ENCODE measurements at places on chromosomes 5 and 9.

DNA sequence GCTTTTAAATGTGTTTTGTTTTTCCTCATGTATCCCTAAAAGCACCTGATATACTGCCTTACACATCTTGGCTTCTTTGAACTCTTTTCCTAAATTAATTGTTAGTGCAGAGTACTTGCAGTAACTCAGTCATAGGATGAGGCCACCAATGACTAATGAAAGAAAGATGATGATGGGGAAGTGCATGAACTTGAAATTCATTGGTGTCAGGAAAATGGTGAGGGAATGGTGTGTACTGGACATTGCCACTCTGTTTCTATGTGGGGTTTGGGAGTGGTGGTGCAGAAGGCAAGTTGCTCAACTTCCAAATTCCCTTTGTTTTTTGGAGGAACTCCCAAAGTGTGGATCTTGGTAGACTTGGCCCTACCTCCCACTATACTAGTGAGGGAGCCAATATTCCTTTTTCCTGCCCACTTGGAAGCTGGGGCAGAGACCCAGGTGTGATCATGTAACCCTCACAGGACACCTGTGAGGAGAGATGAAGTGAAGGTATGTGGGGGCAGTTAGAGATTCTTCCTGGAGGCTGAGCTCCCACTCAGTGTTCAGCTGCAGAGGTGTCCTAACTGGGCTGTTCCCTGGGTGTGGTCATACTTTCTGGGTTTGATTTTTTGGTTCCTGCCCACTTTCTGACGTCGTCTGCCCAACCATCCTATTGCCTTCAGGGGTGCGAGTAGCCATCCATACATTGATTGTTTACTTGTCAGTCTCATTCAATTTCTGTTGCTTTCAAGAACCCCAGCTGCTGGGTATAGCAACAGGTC is 298.5 kb downstream of the MAST4 start:
- no peak for DNase-seq

DNA sequence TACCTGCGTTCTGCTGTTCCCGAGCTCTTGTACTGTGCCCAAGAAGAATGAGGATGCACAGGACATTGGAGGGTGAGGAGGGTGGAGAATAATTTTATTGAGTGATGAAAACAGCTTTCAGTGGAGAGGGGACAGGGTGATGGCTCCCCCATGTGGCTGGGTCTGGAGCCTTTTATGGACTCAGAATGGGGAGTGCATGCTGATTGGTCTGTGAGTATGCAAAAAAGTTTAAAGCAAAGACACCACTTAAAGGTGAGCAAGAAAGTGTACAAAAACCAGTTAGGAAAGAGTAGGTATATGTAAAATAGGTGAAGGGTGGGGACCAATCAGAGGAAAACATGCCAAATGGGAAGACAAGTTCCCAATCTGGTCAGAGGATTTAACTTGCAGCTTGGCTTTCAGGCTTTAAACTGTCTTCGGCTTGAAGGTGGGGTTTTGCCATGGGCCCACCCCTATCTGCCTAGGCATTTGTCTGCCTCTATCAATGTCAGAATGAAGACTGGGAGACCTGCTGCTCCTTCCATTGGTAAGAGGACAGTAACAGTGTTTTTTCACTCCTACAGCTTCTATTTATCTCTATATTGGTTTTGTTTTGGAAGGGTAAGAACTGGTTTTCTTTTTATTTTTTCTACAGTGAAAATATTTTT is 118.0 kb upstream of the RAI14 start:
- DNase-seq = no peak

- no peak for DNase-seq
Observed at GRCh38 chr9:93235300-93235960, 51.5 kb downstream of the WNK2 start.

GRCh38 chr5:81530919-81531318 is 137.0 kb upstream of the ACOT12 start:
- no peak for DNase-seq

DNA sequence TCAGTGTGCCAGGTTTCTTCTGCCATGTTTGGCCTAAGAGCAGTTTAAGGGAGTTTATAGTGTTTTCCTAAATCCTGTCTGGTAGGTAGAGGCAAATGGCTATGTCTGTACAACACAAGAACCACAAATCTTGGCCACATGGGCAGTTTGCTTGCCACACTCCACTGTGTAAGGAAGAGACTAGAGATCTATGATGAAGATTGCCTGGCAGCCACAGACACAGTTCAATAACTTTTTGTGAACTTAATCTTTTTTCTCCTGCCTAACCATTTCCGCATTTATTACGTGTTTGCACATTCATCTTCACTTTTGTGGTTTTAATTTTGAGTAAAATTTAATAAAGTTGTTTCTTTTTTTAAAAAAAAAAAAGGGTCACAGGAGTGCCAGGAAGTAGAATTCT is 5.8 kb downstream of the MFAP3 start:
- DNase-seq = no peak

- DNase-seq = no peak
Observed at GRCh38 chr5:154058055-154059038, 19.6 kb downstream of the MFAP3 start.

- DNase-seq = no peak
Observed at GRCh38 chr9:99633265-99633664, 188.4 kb upstream of the NR4A3 start.

GRCh38 chr5:55437859-55438206 is 96.9 kb downstream of the PLPP1 start:
- DNase-seq = no peak

DNA sequence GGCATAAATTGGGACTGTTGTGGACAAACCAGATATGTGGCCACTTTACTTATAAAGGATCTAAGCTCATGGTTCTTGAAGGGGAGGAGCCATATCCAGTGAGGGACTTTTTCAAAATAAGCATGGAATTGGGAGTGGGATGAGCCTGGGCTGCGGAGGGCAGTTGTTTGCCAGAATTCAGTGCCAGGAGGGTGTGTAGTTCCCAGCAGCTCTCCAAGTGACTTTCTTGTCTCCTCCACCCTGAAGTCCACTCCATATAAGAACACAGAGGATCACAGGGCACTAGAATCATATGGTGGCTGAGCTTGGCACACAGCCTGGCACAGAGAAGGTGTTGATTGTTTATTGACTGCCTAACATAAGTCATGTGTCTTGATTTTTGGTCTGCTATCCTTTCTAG is 121.1 kb downstream of the CAVIN4 start:
- no peak for DNase-seq

DNA sequence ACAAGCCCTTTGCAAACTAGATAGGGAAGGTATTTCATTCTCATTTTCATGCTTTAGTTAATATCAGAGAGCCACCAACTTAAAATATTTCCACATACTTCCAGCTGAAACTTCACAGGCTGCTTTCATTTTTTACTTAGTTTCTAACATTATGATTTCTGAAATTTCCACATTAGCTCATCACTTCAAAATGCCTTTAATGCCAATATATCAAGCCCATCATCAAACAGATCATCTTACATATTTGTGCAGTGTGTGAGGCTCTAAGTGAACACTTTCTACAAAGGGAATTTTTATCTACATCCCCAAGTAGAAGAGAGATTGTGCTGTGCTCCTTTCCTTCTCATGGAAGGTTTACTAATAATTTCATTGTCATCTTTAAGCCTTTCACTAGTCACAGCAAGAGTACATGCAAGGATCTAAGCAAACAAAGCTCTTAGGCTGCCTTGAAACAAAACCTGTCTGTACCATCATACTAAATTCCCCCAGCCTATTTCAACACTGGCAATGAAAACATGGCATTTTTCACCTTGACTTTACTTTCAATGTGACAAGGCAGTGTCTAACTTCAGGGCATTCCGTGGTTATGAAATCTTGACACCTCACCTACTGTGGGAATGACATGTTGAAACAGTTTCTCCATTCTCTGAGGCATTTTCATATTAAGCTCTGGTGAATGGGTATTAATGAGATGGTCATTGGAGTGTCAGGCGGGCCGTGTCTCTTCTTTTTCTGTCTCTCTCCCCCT is 45.4 kb downstream of the PPP2R2B start:
- DNase-seq = no peak

DNA sequence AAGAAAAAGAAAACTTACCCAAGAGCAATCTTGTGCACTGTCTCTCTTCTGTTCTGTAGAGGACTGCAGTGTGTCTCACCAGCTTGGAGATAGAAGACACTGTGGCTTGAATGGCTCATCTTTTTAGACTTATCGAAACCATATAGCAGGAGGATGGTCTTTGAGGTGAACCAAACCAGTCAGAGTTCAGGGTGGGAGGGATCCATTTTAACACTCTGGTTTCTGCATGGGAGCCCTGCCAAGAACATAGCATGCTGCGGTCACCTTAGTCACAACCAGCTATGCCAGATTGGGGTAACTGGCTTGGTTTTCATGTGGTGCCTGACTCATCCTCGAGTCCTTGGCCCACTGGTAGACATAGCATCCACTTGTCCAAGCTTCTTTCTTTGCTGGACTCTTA is 135.1 kb downstream of the PAPPA start:
- no peak for DNase-seq

DNA sequence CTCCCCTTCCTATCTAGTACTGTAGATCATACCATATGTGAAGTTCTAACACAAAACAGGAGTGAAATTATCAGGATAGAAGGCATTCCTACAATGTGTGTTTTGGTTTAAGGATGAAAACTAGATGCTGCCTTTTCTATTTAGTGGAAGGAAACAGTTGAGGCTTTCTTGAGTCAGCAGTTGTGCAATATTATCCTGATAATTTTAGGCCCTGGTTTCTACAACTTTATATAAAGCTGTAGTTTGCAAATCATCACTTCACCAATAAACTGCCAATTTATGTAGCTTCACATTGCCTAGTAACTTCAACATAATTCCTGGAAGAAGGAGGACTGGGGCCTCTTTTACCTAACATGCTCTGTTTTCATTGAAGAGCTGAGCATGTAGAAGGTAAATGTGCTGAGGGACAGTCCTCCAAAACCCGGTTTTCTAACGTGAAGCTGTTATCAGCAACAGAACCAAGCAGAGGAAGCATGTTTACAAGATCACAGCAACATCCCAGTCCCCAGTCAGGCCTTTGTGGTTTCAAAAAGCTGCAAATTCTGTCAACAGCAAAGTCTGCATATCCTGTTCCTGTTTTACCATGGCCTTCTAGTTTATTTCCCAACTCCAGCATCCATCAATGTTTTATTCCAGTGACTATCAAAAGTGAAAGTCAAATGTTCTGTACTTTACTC is 513.4 kb upstream of the MEF2C start:
- no peak for DNase-seq

- no peak for DNase-seq
Observed at GRCh38 chr5:24923400-24923799, 278.6 kb upstream of the CDH10 start.

- no peak for DNase-seq
Observed at GRCh38 chr5:141514330-141515133, 25.7 kb downstream of the PCDHGC5 start.

GRCh38 chr9:32251539-32251938 is 132.9 kb upstream of the ACO1 start:
- no peak for DNase-seq

- no peak for DNase-seq
Observed at GRCh38 chr5:3595006-3595961, at the start of gene IRX1. TSS of gene IRX1 (plus strand) at chr5:3595832. CDS start at chr5:3596106, 274 bp downstream.

DNA sequence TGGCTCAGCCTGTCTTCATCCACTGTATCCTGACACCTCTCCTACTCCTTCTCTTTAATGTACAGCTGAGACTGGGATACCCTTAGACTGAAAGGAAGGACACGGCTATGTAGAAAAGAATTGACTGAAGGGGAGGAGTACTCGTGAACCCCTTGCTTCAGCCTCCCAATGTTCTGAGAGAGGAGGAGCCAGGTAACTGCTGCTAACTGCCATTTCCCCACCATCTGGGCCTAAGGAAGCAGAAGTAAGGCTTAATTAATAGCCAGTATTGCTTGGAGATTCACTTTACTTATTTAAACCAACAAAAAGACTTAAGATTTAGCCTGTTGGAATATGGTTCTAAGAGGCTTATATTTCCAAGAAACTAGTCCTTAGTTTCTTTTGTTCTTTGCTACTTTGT is 18.8 kb upstream of the RGS3 start:
- no peak for DNase-seq

GRCh38 chr5:155049569-155050383 is 36.2 kb downstream of the KIF4B start:
- no peak for DNase-seq

- DNase-seq = peak; percentile 49
Observed at GRCh38 chr5:133868946-133869518, 99.4 kb downstream of the C5orf15 start.

DNA sequence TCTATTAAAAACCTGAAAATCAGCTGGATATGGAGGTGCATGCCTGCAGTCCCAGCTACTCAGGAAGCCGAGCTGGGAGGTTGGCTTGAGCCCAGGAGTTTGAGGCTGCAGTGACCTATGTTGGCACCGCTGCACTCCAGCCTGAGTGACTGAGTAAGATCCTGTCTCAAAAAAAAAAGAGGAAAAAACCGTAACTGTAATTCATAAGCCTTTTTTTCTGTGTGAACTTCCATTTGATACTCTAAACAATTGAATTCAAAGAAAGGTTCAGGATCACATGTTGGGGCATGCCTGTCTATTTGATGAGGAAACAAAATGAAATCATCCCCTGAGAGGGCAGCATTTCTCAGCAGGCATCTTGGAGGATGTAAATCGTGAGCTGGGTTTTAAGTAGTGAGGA is 38.8 kb downstream of the ITGA2 start:
- no peak for DNase-seq

DNA sequence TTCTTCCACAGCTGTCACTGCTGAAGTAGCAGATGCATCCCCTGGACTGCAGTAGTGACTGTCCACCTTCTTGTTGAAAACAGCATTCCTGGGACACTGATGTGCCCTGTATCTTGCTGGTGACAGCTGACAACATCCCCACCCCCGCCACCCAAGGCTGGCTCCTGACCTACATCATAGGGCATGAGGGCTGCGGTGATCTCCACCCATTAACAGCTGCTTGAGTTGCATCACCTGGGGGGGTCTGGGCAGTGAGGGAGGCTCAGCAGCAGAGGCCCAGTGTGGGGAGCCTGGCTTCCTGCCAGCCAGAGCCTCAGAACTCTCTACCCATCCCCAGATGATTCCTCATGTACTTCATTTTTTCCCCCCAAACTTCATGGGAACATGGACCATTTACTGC is 4.1 kb downstream of the PRUNE2 start:
- DNase-seq = no peak

- no peak for DNase-seq
Observed at GRCh38 chr5:53350991-53351770, 129.2 kb upstream of the FST start.

DNA sequence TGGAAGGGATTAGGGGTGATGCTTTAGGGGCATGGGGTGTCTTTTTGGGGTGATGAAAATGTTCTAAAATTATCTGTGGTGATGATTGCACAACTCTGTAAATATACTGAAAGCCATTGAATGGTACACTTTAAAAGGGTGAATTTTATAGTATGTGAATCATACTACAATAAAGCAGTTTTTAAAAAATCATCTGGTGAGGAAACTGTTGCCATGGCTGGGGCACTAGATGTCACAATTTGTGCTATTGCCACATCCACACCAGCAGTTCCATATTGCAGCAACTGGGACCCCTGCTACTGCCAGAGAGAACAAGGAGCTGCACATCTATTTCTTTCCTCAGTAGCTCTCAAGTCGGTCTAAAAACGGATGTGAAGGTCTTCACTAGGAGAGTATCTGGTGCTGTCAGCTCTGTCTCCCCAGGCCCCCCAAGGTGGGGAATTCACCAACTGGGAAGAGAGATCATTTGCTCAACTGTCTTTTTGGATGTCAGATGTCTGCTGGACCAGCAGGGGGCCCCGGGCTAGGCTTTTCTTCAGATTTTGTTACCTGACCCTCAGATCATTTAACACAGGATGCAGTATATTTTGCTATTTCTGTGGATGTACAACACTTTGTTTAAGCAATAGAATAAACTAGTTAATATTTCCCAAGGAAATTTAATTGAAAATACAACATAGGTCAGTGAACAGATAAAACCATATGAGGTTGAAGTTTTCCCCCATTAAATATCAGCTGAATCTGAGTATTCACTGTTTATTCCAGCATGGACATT is 13.2 kb downstream of the CMYA5 start:
- DNase-seq = no peak

Measured in activated T-helper 1 cell treated with anti-CD3 and anti-CD28 coated beads, Interleukin-2, amount 50 U/mL, for 16 hours (primary cell).